ENCODE measurements at places on chromosomes 3 and 15.
A peak's percentile ranks its signal among the peaks of the same experiment; 100 is the strongest.

- no peak for DNase-seq
Measured at GRCh38 chr15:34786206-34786605, 9.1 kb downstream of the ACTC1 start.

DNA sequence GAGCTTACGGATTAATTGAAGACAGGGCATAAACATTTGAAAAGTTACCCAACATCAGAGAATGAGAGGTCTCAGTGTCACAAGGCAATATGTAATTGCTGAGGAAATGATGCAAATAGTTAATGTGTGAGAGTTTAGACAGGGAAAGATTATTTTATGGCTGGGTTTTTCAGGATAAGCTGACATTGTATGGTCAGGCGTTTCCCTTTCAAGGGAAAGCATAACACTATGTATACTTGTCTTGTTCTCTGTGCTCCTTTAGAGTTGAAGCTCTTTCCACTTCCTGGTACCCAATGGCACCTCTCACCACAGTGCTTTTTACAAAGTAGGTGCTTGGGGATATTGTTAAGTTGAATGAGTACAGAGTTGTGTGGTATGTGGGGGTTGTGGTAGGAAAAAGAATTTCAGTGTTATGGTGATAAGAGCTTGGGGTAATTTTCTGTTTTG, 19.9 kb downstream of the IQGAP1 start:
- peak; percentile 38 for DNase-seq

- DNase-seq, result no peak
Measured at GRCh38 chr15:47179988-47180387, 537.3 kb upstream of the SEMA6D start.

GRCh38 chr3:188097791-188098190, 56.2 kb upstream of the LPP start:
- peak; percentile 18 for DNase-seq
